ENCODE measurements at places on chromosomes 3 and 15.

- DNase-seq, result no peak
These were observed 91.9 kb downstream of the MB21D2 start for GRCh38 chr3:192825657-192826200.

DNA sequence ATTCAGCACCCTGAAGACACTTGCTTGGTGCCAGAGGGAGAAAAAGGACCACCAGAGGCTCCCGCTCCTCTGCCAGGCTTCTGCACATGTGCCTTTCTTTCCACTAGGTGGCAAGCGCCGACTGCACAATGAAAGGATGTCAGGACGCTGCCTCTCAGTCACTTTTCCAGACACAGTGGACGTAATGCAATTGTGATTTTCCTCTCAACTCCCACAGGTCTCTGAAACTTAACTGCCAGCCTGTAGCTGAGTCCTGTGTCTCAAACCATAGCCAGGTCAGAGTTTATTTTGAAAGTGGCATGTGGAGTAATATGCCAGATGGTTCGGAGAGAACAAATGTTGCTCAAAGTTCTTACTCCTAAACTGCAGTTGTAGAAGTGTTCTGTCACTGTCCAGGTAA, 162.9 kb downstream of the ITPR1 start:
- DNase-seq, result no peak

GRCh38 chr15:65208647-65209046, 2.6 kb downstream of the CILP start:
- no peak for DNase-seq

- no peak for DNase-seq
These were observed 41.4 kb downstream of the ZPLD1 start for GRCh38 chr3:102476198-102476597.

All from B cell (primary cell).